GDM1 (cell line): ENCODE measurements at places on chromosomes 1 and 21.

- no peak for DNase-seq
Observed at GRCh38 chr21:42438316-42439205, 34.9 kb downstream of the UBASH3A start.

DNA sequence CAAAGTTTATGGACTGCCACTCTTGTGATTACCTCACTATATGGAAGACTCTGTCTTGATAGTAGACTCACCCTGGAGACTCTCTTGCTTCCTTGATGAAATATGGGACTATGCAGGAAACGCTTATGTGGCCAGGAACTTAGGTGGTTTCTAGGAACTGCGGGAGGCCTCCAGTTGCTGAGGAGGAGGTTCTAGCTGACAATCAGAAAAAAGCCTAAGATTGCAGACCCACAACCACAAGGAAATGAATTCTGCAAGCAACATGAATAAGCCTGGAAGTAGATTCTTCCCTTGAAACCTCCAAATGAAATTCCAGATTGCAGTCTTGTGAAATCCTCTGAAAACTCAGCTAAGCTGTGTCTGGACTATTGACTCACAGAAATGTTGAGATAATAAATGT, 88.9 kb upstream of the COL11A1 start:
- DNase-seq, result no peak

DNA sequence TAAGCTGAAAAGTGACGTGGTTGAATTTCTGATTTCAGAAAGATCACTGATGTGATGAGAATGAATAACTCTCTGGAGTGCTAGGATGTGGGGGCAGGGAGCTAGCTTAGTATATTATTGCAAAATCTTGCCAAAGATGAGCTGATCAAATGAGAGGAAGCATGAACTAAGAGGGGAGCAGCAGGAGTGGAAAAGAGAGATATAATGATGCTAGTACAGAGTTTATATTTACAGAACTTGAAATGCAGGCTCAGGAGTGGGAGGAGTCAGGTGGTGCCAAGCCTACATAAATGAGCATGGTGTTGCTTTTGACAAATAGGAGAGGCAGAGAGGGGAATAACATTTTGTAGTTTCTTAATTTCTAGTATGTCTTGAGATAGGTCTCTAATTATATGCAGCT, 38.1 kb upstream of the NBL1 start:
- no peak for DNase-seq

DNA sequence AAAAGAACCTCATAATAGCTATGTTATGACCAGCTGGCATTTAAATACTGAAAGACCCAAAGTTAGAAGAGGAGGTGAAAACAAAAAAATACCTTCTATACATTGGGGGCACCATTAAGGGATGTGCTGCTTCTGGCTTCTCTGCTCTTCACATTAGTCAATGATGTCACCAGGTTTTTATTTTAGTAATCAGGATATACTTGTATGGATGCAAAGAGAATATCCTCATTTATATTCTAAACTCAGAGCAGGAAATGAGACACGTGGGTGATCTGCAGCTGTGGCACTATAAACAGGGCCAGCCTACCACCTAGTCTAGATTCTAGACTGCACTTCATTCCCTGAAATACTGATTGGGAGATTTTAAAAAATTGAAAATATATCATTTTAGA, 51.2 kb downstream of the WLS start:
- no peak for DNase-seq

- DNase-seq, result no peak
Observed at GRCh38 chr21:41743321-41744027, 23.4 kb downstream of the RIPK4 start.

- DNase-seq, result no peak
Observed at GRCh38 chr1:37656026-37656425, 21.3 kb upstream of the RSPO1 start.

- no peak for DNase-seq
Observed at GRCh38 chr1:33797849-33798248, 66.0 kb upstream of the HMGB4 start.

- no peak for DNase-seq
Observed at GRCh38 chr1:200780545-200781369, 42.1 kb downstream of the CAMSAP2 start.

DNA sequence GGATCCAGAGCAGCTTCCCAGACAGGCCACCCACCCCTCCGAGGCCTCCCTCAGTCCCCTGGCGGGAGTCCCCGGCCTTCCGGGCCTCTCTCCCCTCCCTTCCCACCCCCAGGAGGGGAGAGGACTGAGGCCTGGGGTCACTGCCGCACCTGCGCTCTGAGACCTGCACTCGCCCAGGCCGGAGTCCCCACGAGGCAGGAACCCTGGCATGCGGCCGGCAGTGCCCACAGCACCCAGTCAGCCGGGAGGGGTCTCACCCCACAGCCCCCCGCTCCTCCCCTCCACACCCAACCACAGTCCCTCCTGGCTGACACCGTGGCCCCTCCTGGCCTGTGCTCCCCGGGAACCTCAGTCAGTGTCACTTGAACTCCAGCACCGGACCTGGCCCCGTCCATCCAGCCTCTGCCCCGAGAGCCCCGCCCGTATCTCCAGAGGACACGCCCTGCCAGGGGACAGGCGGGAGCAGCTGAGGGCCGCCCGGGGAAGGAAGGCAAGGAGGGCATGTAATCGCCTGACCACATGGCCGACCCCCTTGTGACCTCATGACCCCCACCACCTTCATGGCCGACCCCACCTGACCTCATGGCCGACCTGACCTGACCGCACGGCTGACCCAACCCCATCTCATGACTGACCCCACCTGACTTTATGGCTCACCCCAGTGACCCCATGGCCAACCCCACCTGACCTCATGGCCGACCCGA, 28.7 kb upstream of the TTLL10 start:
- DNase-seq, result no peak

DNA sequence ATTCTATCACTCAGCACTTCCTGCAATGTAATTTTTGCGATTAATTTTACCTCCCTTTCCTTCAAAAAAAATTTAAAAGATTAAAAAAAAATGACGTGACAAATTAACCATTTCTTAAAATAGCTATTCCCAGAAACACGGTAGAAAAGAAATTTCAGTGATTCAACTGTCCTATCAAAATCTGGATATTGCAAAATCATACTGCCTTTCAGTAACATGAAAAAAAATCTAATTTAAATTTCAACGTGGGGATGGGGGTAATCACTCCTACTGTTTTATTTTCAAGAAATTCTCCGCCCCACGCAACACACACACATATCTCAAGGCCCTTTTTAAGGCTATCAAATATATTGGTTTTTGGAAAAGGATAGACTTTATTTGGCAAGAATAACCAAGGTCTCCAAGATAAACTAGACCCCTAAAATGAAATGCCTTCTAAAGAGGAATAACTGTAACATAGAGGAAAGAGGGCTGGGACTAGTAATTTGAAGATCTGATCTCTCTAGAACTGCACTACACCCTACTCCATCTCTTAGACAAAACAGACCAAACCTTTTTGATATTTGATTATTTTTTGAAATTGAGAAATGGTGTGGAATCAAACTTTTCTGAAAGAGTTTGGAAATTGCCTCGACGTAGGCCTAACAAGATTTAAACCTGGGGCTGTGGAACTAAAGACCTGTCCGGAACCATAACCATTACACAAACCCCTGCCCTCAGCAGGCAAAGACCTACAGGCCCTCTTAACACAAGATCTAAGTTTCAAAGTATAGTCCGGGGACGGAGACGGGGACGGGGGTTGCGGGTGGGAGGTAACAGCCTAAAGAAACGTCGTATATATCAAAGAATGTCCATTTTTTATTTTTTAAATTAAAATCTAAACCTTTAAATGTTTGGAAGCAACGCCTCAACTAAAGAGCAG, 941 bp downstream of the ARNT start:
- DNase-seq, result no peak
